HFFc6 (cell line): ENCODE measurements at places on chromosomes 12 and 14.

- no peak for DNase-seq
Observed at GRCh38 chr12:109232731-109233130, 76.4 kb downstream of the FOXN4 start.

- DNase-seq, result no peak
Observed at GRCh38 chr14:21302013-21302835, 22.3 kb downstream of the RPGRIP1 start.

DNA sequence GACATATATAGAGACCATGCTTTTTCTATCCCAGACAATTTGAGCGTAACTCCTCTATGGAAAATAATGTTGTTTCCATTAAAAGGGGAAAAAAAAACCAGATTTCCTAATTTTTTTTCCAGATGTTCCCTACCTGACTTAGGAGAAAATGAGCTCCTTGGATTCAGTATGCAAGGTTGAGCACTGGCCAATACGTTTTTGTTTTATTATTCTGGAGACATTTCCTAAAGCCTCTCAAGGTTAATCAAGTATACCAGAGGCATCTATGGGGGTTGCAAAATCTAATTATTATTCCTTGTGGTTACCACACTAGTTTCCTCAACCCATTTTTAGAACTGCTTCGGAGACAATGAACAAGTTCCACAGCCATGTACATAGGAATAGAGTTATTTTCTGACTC lies 291.3 kb downstream of the SLC16A7 start:
- no peak for DNase-seq

- DNase-seq, result no peak
Observed at GRCh38 chr12:9134981-9135628, 19.4 kb upstream of the A2M start.

DNA sequence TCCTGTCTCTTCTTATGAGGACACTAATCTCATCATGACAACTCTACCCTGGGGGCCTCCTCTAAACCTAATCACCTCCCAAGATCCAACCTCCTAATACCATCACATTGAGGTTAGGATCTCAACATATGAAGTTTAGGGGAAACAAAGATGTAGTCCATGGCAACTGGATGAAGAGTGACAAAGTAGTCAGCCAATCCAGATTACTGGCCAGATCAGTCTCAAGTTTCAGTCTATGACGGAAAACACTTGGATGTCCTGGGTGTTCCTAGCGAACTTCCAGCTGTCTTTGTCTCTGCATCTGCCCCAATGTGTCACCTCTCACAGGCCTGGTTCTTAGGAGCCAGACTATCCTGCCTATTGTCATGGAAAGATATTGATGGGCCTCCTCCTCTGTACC lies 630.8 kb downstream of the AACS start:
- DNase-seq, result no peak

DNA sequence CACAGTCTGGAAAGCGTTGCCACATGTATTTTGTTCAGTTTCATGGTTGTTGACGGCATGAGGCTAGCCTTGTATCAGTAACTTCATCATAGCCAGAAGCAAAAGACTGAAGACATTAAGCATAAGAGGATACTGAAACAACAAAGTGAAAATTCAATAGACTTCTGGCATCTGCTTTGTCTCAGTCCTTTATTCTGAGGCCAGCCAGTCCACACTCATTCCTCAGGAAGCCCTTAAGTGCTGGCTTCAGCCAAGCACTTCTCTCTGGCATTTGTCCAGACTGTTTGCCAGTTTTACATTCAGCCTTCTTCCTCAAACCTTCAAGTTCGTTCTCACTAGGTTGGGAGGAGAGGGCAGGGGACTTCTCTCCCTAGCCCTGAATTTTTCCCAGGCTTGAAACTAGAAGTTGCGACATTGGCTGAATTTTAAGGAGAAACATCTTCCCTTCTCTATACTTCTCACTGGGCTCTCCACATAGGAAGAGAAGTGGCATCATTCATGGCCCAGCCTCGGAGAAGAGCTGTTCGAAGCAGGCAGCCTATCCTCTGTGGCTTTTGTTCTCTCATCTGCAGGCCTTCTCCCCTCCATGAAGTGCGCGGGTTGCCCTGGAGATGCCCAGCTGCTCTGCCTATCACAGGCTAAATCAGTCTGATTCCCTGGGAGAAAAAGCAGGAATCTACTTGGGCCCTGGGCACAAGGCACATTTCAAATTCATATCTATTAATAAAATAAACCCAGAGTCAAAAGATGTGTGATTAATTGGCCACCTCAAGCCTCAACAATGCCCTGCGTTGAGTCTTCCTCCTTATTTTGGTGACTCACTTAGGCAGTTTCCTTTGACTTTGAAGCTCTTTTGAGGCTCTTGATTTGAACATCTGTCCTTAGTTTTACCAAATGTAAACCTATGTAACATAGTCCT lies 130.9 kb upstream of the PLEKHA5 start:
- DNase-seq, result peak; percentile 85

DNA sequence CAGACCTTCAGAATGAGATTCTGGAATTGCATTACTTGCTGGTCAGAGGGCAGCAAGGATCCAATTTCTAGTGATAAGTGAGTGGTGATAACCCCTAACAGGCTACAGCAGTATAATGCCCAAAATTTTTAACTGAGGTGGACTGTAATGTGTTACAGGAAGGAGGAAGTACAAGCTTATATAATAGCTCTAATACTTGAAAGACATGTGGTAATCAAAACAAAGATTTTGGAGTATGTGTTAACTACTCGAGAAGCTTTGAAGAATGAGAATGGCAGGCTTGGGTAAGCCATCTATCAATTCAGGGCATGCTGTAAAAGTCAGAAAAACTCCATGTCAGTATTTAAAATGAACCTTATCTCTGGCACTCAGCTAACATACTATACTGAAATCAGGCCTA lies 70.5 kb downstream of the ANKS1B start:
- DNase-seq, result no peak
